ENCODE measurements at places on chromosomes 13 and 19. TPM values are rescaled to one million over a fixed set of nuclear protein-coding genes. Genes with fewer than 3 reads are reported as not detected.

DNA sequence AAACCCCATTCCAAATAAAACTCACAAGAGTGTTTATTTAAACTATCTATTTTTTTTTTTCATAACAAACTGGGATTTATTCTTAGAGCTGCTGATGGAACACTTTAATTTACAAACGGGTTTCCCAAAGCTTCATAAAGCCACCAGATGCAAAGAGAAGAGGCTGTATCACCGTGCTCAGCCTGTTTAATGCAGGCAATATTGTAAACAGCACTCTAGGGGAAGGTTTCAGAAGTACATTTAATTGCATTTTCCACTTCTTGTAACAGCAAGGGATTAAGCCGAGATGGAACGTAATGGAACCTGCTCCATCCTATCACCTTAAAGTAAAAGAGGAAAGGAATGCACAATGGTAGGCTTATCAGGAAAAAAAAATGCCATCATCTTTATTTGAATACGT, 550.6 kb upstream of the ARGLU1 start:
- no peak for DNase-seq

- DNase-seq = no peak
These were observed 5.3 kb downstream of the CPAMD8 start for GRCh38 chr19:17021328-17021727.

GRCh38 chr13:107865318-107865575, 350.1 kb downstream of the LIG4 start:
- no peak for DNase-seq

GRCh38 chr19:8367327-8368001, 3.5 kb downstream of the ANGPTL4 start:
- no peak for DNase-seq

- DNase-seq = no peak
These were observed 41.5 kb downstream of the EFNA2 start for GRCh38 chr19:1327125-1327524.

GRCh38 chr13:28027071-28027470, 38.6 kb upstream of the URAD start:
- DNase-seq = no peak

DNA sequence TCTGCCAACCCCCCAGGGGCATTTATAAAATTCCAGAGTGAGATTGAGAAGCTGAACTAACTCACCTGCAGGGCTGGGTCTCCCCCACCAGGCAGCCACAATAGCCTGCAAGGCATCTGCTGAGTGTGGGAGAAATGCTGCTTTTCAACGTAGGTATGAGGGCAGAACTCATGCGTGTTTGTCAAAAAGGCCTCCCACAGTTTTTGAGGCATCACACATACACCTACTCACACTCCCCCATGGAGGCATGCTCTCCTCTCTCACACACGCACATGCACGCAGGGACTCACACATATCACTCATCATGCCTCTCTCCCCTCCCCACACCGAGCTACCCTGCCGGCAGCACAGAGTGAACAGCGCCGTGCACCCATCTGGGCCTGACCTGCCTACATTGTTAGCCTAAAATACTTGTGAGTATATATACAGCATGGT, 390.5 kb downstream of the FGF9 start:
- peak; percentile 77 for DNase-seq

DNA sequence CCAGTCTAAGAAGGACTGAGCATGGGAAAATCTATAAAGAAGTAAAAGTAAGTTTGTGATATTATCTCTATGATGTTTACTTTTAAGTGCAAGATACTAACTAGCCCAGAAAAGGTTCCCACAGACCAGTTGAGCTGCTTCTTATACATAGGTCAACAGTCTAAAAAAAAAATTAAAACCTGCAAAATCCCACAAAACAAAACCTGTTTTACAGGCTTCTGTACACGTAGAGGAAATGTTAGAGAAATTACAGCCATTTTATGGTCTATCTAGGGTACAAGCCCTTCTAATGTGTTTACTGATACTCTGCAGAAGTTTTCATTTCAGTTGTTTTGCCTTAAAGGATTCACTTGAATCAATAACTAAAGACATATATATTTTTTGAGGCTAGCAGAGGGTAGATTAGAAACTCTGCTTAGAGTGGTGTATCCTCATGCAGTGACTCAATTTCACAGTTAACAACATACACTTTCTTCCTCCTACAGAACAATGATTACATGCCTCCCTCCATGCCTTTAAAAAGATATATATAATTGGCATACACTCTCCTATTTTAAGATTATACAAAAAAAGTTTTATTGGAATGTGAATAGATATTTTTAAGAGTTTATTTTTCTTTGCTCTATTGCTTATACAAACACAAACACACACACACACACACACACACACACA, 43.9 kb downstream of the CAB39L start:
- no peak for DNase-seq

GRCh38 chr19:6253954-6254733, 25.6 kb downstream of the MLLT1 start:
- no peak for DNase-seq

- DNase-seq = peak; percentile 26
These were observed 33.2 kb downstream of the UNC13A start for GRCh38 chr19:17654993-17655392.

DNA sequence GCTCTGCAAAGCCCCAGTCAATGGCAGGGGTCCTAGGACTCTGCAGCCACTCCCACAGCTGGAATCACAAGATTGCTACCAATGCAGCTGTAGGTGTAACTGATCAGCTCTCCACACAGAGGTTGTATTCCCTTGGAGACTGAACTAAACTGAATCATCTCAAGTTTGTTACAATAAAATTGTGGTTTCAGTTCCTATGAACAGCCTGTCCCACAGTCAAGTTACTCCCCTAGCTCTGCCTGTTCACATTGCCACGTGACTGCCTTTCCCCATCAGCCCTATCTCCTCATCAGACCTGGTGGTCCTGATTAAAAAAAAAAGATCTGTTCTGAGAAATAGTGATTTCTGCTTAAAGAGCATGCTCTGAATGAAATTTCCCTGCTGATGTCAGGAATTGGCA, 287.9 kb upstream of the NBEA start:
- DNase-seq = no peak

GRCh38 chr13:111145071-111145470, 30.0 kb downstream of the ARHGEF7 start:
- no peak for DNase-seq

GRCh38 chr13:85806553-85807175, 7.4 kb upstream of the SLITRK6 start:
- DNase-seq = no peak

GRCh38 chr13:113724016-113724758, 34.8 kb upstream of the TMEM255B start:
- DNase-seq = no peak

GRCh38 chr19:7857727-7858108, 16.5 kb downstream of the PRR36 start:
- no peak for DNase-seq

Gene FCER2
- total RNA-seq = 4.1 TPM

Gene PDX1
- total RNA-seq = not detected

Gene SPC24
- 64.1 TPM for total RNA-seq

Gene MYO1F
- 50.1 TPM for total RNA-seq

Gene SIGLEC9
- 1.4 TPM for total RNA-seq

Gene CCDC70
- not detected for total RNA-seq

Gene ZSWIM4
- total RNA-seq = 10.2 TPM

Gene NPAS1
- not detected for total RNA-seq
